ENCODE measurements at places on chromosomes 1 and 21. TPM values are rescaled to one million over a fixed set of nuclear protein-coding genes. Genes with fewer than 3 reads are reported as not detected.

KRTAP13-2 gene
- total RNA-seq, result not detected

TCEANC2 gene
- 8.5 TPM for total RNA-seq

PLPPR4 gene
- total RNA-seq, result not detected

DNA sequence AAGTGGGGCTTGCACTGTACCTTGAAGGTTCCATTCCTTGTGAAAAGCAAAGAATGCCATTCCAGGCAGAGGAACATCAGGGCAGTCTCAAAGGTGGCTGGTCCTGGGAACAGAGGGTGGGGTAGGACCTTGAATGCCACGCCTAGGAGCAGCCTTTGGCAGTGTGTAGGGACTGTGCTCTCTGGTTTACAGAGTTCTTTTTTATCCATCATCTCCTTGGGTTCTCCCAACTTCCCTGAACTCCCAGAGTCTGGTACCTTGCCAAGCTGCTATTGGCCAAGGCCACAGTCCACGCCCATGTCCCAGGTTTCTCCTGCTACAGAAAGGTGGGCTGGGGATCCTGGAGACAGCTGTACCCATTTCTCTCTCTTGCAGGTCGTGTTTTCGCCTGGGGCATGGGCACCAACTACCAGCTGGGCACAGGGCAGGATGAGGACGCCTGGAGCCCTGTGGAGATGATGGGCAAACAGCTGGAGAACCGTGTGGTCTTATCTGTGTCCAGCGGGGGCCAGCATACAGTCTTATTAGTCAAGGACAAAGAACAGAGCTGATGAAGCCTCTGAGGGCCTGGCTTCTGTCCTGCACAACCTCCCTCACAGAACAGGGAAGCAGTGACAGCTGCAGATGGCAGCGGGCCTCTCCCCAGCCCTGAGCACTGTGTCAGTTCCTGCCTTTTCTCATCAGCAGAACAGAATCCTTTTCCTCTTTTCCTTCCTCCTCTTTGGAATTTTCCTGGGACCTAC is 15.3 kb upstream of the TRNAU1AP start:
- DNase-seq, result no peak

GRCh38 chr1:178344513-178345091 is 152.2 kb downstream of the CLEC20A start:
- peak; percentile 9 for DNase-seq

- no peak for DNase-seq
These were observed 16.3 kb upstream of the TSPAN1 start for GRCh38 chr1:46158312-46159281.

DNA sequence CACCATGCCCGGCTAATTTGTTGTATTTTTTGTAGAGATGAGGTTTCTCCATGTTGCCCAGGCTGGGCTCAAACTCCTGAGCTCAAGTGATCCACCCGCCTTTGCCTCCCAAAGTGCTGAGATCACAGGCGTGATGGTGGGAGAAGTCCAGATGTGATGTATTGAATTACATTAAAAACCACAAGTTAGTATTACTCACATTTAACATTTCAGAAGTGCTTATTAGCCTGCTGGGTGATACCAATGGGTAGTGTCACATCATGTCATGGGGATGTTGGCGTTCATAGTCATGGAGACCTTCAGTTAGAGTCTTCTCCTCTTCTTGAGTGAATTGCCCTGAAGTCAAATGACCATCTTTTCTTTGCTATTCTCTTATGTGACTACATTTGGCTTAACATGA is 63.6 kb upstream of the VAMP3 start:
- no peak for DNase-seq

- DNase-seq, result no peak
These were observed 32.4 kb downstream of the PIK3C2B start for GRCh38 chr1:204462229-204462561.

- no peak for DNase-seq
These were observed 161.3 kb upstream of the C1orf21 start for GRCh38 chr1:184225283-184226099.

DNA sequence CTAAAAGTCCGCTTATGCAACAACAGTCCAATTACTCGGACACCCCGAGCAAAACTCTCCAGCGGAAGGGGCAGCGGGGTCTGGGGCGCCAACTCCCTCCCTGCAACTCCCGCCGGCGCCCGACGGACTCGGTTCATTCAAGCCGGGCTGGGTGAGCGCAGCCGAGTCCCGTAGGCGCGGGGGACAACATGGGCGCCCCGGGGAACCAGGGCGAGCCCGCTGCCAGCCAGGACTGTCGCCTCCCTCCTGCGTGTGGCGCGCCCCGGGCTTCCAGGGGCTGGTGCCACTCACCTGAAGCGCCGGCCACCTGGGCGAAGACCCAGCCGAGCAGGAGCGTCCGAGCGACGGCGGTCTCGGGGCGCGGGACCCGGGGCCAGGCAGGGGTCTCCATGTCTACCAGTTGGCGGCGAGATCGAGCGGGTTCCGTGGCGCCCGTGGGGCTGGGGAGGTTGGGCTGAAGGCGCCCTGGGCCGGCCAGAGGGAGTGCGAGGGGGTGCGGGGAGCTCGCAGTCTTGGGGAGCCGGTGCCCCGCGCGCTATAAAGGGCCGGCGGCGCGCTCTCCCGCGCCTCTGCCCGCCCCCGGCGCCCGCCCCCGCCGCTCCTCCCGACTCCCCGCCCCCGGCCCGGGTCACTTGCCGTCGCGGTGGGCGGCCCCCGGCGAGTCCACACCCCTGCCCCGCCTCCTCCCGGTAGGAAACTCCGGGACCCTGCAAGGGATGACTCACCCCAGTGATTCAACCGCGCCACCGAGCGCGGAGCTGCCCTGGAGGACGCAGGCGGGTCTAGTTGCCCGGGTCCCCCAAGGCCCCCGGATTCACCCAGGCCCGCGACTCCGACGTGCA is at the start of gene F3:
TSS of gene F3 (minus strand) at position 514 of the 842 bp plus-strand sequence. CDS start at position 391, 123 bp downstream.
- peak; percentile 56 for DNase-seq

GRCh38 chr1:31715087-31715872 is 11.5 kb upstream of the COL16A1 start:
- DNase-seq, result peak; percentile 78

DNA sequence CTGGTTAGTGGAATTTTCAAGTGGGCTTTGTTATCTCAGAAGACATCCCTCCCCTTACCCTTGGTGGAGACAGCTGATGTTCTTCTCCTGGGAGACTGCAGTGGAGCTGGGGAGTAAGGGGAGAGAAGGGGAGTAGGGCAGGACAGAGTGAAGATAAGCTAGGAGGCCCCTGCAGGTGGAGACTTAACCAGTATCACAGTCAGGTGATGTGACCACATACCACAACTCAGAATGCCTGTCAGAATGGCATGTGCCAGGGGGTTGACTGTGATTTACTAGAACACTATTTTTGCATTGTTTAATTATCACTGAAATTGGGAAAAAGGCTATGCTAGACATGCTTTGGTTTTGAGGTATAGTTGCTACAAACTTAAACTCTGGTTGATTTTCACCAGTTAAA is 124.6 kb downstream of the NRDC start:
- no peak for DNase-seq

DNA sequence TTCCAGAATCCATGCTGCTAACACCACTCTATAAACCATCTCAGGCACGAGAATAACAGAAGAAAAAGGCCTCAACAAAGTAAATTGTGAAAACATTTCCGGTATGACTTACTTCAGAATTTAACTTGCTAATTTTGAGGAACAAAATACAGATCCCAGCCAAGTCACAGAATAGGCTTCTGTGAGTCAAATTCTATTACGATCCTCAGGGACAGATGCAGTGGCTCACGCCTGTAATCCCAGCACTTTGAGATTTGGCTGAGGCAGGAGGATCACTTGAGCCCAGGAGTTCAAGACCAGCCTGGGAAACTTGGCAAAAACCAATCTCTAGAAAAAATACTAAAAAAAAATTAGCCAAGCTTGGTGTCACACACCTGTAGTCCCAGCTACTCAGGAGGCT is 8.8 kb upstream of the CCDC27 start:
- DNase-seq, result no peak

- no peak for DNase-seq
These were observed 3.1 kb downstream of the IL6R start for GRCh38 chr1:154408174-154408777.
